ENCODE measurements at places on chromosomes 4 and X.

DNA sequence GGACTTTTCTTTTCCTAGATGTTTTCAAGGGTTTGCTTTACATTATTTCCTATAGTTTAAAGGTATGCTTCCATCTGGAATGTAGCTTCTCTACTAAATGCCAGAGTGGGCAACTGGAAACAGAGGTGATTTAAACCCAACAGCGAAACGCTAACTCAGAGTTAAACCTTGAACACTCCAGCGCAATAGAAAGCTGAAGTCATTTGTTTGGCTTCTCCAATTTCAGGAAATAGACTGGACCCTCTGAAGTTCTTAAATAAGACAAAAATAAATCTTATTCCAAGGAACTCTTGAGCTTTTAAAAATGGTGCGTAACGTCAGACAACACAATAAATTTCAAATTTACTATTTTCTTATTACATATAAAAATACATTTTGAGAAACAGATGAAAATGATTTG is 1560.0 kb upstream of the TENM3 start:
- DNase-seq: no peak

- no peak for DNase-seq
These were observed 138.1 kb downstream of the KDM6A start for GRCh38 chrX:45011131-45011530.

DNA sequence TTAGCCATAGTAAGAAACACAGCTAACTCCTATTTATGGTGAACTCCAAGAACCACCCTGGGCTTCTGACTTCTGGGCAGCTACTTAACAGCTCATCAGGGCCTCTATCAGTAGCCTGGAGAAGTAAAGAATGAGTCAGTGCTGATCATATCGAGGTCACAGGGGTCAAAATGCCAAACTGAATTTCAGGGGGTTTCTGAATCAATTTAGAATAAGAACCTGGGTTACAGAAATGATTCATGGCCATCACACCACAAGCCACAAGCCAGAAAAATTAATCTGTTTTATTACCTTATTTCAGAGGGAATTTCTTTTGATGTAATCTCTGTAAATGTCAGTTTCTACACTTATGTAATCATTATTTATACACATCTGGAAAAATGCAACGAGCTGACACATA is 64.4 kb downstream of the CHST7 start:
- DNase-seq: peak; percentile 6

GRCh38 chr4:152807294-152807829 is 27.6 kb downstream of the ARFIP1 start:
- peak; percentile 33 for DNase-seq

DNA sequence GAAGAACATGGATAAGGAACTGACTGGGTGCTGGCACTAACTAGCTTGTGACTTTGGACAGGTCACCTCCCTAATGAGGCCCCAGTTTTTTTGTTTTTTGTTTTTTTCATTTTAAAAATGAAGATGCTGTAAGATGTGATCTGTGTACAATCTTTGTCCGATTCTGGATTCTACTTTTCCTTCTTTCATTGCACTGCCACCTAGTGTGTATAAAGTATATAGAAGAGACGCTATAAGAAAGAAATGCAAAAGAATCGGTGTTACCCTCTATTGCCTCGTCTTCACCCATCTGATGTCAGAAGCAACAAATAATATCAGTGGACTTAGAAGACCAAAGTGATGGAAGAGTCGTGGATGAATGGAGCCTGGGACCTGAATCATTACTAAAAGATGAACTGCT is 58.6 kb upstream of the P2RY10 start:
- peak; percentile 2 for DNase-seq

DNA sequence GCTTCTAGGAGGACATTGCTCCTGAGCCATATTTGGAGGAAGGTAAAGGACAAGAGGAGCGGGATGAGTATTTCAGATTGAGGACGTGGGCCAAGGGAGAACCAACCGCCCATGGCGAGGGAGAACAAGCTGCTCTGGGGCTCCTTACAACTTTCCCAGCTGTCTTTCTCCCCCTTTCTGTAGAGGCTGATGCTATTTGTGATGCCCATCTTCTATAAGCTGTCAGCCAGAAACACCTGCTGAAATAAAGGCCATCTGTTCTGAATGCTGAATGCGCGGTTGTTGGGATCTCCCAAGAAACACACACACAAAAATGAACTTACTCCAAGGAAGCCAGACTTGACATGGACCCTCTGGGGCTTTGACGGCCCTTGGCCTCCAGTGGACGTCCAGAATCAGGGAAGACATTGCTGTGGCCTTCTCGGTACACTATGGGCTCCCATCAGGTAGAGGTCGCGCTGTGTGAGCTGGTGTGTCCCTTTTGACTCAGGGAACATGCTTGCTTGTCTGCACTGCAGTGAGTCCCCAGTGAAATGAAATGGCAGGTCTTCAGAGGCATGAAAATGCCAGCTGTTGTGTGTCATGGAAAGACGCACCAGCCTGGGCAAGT is 30.9 kb downstream of the RWDD4 start:
- no peak for DNase-seq

- DNase-seq: no peak
These were observed 58.4 kb upstream of the NEIL3 start for GRCh38 chr4:177251237-177251636.

DNA sequence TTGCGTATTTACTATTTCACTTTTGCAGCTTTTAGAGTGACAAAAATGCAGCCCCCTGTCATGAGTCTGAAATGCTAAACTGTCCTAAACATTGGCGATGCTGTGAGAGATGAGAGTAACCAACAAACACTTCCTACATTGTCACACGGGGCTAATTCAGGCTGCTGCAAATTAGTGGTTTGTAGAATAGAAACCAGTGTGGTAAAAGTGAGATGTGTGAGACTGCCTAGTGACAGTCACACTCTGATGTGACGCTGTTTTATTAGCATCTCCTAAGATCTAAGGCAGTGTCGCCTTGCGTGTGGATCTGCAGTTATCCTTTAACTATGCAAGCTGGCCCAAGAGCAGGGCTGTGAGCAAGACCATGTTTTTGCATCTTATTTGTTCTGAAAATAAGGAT is 800.2 kb upstream of the TENM3 start:
- DNase-seq: no peak
